ENCODE measurements at places on chromosomes 11 and 22.

DNA sequence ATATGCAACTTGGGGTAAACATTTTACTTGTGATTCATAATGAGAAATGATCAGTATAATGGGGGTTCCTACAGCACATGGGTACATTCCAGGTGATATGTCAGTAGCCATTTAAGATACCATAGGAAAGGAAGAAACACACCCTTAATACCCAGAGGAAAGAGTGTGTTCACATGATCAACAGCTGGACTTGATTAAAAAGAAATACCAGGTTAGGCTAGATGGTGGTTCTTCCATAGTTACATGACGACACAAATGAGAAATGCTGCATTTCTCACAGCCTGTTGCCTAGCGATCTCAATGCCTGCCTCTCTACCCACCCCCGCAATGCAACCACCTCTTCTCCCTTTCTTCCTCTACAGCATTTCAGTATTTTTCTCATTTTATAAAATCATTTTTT is 96.8 kb downstream of the TTC28 start:
- DNase-seq, result no peak

GRCh38 chr11:86182976-86183584 is 61.5 kb upstream of the EED start:
- no peak for DNase-seq

- DNase-seq, result no peak
Observed at GRCh38 chr11:78277314-78277994, 88.7 kb downstream of the USP35 start.

DNA sequence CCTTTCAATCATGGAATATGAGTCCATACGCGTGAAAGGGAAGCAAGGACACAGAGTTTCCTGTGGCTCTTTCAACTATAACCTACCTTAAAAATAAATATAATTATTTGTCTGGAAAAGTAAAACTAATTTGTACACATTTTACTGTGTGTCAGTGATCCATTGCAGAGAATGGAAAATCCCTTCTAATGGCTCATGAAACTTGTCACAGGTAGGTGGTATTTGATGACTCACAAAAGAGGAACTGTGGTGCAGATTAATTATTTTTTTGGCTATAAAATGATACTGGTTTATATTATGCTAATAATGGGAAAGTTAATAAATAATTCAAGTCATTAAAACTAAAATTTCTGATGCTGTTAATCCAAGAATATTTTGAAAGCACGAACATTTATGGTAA is 792.2 kb downstream of the METTL15 start:
- no peak for DNase-seq

DNA sequence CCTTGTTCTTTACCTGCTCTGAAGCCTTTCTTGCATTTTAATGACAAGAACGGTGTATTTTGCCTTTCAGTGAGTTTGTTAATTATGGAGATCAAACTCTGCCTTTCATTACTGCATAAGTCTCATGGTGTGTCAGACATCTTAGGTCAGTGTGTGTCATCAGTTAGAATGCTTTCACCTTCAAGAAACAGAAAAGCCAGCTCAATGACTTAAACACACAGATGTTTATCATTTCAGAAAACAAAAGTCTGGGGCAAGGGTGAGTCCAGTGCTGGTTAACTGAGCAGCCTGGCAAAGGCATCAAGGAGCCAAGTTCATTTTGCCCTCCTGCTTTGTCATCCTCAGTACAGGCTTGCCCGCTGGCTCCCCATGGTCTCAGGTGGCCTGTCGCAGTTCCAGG is 54.5 kb downstream of the PACS1 start:
- DNase-seq, result no peak

DNA sequence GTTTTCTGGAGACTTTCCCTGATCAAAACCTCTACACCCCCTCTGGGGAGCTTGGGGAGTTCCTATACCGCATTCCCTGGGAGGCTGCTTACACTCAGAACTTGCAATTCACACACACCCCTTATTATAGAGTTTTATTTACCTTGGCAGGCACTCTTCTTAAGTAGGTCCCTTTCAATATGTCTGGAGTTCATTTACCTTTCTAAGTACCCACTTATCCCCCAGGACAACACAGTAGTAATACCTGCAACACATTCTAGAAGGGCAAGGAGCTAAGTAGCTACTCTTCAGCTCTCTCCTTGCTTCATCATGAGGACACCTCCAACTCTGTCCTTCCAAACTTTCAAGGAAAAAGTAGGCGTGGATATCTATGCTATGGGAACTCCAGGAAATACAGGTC is 127.8 kb upstream of the ANO3 start:
- DNase-seq, result no peak

DNA sequence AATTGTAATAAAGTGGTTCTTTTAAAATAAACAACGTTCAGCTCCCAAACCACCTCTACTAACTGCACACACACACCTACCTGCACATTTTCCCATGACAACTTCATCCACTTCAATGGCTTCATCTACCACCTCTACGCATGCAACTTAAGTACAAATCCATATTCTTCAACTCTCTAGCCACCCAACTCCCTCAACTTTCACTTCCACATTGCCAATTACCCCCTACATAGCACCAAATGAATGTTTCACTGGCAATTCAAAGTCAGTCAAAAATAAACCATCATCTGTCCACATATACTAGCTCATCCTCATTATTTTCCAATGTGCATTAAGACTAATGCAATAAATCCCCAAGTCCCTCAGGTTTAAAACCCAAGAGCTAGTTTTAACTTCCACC is 50.7 kb upstream of the ARHGAP32 start:
- DNase-seq, result no peak

GRCh38 chr11:111155021-111155420 is 90.5 kb upstream of the POU2AF2 start:
- no peak for DNase-seq

DNA sequence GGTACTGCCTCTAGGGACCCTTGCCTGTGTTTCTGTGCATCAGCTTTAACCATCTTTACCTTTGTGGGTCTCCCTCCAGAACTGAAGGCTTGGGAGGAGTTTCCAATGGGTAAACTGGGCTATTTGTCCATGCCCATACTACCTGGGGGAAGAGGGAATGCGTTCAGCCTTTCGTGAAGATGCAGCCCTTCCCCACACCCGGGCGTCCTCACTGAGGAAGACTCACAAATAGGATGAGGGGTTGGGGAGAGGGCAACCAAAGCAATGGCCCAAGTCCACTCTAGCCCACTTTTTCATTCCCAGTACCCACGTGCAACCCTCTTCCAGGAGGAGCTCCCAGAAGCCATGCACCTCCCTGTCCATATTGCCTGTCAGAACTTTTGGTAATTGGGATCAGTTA is 61.8 kb upstream of the ADA2 start:
- no peak for DNase-seq

- no peak for DNase-seq
Observed at GRCh38 chr11:37459456-37459855, 861.4 kb upstream of the RAG2 start.

DNA sequence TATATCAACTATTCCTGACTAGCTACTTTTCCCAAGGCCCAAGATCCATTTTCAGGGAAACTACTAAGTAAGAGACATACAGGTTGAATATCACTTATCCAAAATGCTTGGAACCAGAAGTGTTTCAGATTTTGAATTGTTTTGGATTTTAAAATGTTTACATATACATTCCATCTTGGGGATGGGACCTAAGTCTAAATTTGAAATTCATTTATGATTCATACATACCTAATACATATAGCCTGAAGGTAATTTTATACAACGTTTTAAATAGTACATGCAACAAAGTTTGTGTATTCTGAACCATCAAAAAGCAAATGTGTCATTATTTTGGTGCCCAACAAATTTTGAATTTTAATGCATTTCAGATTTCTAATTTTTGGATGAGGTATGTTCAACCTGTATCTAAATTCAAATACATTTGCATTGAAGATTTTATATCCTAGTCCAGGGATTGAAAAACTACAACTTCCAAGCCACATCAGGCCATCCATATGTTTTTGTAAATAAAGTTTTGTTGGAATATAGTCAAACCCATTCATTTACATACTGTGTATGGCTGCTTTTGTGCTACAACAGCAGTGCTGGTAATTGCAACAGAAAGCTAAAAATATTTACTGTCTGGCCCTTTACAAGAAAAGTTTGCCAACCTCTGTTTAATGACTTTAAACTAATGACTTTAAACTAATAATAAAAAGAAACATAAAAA is 73.3 kb downstream of the CWF19L2 start:
- DNase-seq, result no peak

DNA sequence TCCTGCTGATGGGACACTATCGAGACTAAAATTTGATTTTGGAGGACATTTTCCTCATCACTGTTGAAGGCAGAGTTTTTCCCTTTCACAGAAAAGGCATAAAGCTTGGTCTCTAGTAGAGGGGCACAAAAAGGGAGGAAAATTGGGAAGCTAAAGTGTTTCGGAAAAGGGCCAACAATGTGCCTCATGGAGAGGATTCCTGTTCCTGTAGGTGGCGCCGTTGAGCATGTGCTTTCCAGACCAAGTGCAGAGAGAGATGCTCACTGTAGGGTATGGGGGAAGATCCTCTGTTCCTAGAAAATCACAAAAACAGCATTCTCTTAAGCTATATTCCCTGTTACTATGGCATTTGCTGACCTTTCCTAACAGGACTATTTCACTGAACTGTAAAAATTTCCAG is 18.4 kb upstream of the OR4C5 start:
- DNase-seq, result no peak

GRCh38 chr22:19565382-19566278 is 41.4 kb upstream of the CLDN5 start:
- DNase-seq, result no peak

GRCh38 chr11:68677432-68677831 is 6.9 kb upstream of the GAL start:
- DNase-seq, result no peak

DNA sequence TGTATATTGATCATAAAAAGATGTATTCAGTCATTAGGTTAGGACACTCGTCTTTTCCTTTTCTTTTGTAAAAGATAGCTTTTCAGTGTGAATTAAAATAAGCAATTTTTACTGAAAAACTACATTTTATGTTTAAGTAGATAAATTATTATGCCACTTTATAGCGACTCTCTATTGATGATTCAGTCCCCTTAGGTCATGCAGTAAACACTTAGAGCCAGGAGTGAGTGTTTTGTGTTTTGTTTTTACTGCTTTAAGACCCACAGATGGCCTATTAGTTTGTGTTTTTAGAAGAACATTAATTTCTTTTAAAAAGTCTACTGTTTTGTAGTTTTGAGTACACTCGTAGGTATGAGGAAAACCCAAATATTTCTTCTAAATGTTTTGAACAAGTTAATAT is 86.6 kb downstream of the YAP1 start:
- no peak for DNase-seq

DNA sequence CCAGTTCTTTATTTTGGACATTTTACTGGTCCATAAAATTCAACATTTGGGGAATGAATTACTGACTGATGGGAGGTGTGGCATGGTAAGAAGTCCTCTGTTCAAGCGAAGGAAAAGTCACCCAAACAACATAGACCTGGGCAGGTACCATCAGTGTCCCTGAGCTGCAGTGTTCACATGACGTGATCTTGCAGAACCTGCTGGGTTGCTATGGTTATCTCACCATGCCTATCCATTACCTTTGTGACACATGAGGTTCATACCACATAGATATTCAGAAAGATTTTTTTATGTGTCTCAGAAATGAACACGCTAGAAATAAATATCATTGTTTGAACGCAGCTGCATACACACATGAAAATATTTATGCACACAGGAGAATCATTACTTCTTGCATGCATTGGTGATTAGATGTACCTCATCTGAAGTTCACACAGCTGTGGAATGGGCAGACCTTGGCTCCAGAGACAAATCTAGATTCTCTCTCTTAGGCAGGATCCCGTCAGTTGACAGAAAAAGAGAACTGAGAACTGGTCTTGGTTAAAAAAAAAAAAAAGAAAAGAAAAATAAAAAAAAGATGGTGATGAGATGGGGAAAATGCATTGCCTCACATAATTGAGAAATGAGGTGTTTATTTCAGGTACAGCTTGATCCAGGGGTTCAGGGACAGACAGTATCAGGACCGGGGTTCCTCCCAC is 21.4 kb upstream of the RCN1 start:
- no peak for DNase-seq

DNA sequence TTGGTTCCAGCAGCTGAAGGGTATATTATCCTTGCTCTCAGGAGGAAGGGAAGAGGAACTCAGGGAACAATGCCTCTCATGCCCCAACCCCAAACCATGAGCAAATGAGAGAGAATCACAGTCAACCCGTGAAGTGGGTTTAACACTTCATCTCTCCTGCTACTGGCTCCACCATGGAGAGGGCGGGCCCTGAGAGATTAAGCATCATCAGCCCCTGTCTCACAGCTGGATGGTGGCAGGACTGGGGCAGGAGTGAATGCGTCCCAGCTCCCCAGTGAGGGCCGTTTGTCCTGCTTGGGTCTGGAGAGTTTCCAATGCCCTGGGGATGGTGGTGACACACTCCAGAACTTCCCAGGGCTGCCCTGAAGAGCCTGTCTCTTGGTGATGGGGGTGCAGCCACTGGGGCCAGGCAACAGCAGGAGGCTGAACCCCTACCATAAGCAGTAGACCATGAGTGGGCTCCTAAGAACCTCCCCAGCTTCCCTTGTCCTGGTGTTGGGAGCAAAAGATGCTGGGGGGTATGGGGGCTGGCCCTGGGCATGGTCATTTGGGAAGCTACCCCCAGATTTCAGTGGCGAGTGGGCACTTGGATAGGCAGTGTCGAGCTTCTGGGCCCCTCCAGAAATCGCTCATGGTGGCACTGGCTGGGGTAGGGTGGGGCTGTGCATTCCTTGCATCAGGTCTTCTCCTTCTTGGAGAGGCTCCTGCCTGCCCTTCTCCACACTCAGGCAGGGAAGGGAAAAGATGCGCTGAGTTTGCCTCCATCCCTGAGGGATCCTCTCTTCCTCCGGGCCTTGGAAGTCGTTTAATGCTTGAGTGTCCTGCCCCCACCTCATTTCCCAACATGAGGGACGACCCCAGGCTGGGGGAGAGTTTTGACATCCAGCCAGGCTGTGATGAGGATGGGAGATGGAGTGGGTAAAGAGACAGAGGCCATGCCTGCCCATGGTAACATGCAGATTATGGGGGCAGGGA is 157.5 kb downstream of the ST3GAL4 start:
- DNase-seq, result no peak

GRCh38 chr11:12865863-12866595 is 143.1 kb upstream of the RASSF10 start:
- no peak for DNase-seq

DNA sequence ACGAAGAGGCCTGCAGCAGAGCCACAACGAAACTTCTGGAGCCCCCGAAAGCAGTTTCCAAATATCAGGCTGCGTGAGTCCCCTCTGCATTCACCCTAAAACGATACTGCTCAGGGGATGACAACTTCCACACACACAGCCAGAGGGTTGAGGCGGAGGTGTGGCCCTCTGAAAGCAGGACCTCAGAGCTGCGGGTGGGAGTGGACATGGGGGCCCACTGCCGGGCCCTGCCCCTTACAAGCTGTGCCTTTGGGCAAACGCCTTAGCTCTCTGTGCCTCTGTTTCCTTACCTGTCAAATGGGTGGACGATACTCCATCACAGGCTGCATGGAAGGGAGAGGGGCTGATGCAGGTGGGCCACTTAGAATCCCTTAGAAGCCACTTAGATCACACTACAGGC is 53.1 kb downstream of the TRMU start:
- DNase-seq, result no peak

Measured in NCI-H748 treated with DMSO at 0.1 percent for 48 hours (cell line).